ENCODE measurements at places on chromosomes 2 and 18.

DNA sequence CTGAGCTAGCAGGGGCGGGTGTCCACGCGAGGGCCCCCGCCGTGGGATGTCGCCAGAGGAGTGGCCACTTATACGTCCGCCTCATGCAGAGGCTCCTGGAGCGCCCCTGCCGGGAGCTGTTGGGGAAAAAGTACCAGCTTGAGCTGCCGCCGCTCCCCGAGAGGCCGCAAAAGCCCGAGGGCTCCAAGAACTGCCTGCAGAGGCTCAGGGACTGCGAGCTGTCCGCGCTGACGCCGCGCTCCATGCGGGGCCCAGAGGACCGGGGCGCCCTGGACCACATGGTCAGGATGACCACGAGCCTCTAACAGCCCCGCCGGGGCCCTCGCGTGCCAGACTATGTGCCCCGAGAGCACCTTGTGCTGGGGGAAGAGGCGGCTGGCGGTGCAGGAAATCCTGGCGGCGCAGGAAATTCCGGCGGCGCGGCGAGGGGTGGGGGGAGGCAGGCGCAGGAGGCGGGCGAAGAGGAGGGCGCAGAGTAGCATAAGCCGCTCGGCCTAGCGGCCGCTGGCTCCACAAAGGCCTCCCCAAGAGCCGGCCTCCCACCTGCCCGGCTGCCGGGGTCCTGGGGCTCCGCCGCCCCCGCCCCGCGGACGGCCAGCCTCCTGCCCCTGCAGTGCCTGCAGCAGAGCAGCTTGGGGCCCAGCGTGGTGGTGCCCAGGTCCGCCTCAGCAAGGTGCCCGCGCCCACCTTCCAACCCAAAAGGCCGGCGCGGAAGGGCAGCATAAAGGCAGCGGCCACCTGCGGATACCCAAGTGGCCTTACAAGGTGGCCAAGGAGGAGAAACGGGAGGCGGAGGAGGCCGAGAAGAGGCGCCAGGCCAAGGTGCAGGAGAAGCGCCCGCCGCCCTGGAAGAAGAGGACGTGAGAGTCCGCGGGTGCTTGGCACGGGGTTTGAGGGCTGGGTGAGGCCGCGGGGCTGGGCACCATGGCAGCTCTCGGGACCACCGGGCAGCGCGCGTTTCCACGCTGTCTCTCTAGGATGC is 42.1 kb upstream of the TRIM43B start:
- DNase-seq: peak; percentile 44

DNA sequence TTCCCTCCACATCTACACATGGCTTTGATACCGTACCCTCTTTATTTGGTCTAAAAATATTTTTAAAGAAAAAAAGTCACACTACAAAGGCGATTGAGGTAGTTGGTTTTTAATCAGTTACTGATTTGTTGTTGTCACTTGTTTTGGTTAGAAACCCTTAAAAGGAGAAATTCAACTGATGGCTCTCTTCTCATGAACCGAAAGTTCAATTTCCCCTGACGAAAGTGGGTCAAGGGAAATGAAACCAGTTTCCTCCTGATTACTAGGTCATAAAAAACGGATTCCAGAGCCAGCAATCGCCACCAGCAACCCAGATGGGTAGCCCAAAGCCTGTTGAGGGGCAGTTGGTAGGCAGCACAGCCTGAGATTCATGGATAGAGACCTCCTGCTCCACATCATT is 63.2 kb downstream of the DLGAP1 start:
- DNase-seq: no peak

- no peak for DNase-seq
Measured at GRCh38 chr2:216659276-216659675, 26.1 kb downstream of the IGFBP2 start.

DNA sequence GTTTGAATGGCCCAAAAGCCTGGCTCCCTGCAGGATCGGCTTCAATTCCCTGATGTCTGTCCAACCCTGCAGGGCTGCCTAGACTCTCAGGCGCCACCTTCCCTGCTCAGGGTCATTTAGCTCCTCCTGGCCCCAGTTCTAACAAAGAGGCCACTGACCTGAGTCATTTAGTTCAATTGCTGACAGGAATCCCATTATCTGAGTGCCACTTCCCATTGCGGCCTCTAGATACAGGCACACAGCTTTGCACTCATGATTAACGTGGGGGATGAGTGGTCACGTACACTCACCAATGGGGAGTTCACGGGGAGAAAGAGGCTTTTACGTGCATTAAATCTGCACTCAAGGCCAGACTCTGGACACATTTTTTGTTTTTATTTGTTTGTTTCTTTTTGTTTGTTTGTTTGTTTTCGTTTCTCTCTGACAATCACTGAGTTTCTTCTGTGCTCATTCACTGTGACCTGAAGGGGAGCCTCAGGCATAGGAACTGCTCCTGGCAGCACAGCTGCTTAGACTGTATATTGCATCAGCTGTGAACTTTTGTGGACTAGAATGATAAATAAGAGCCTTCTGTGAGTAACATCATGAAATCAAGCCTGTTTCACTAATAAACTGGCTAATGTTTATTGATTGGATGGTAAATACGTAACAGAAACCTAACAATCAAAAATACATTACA is 118.9 kb upstream of the CTNNA2 start:
- no peak for DNase-seq

DNA sequence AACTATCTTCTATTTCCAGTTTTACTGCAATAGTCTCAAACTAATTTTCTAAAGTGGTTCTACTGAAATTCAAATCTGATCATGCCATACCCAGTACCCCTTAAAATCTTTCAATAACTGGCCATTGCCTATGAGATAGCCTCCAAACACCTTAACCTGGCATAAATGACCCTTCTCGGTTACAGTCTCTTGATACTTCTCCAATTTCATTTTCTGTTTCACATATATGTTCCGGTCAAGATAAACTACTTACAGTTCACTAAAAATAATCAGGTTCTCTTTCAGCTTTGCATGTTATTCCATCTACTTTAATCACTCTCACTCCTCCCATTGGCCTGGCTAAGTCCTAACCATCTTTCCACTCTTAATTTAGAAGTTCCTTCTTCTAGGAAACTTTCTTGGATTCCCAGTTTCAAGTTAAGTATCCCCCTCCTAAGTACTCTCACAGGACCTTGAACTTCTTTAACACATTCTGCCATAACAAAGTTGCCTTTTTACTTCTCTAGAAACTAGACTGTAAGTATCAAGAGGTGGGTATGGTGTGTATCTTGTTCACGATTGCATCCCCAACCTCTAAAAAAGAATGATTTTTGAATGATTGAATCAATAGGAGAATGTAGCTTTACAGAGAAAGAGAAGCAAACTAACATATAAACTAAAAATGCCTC is 110.2 kb upstream of the RBBP8 start:
- no peak for DNase-seq

DNA sequence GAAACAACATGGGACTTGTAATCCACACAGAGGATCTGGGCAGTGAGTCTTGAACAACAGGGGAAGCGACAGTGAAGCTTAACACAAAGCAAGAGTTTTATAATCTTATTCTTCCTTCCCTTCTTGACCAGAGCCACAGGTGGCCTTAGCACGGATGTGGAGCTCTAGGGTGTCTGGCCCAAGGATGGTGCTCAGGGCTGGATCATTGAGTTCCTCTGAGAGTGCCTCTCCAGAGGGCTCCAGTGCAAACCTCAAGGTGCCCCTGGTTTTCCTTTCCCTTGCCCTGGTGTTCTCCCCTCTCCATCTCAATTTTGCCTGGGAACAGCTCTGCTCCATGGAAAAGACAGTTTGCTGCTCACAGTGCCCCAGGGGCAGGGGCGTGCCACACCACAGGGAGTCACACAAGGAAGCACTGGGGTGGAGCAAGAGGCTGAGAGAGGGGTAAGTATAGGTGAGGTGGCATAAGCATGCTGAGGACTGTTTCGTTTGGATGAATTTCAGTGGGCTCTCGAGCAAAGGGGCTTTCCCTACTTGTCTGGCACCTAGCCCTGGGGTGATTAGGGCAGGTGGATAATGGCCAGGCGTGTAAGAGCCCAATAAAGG is 88.6 kb upstream of the B3GNT7 start:
- DNase-seq: no peak

- DNase-seq: no peak
Measured at GRCh38 chr2:136359121-136359965, 241.4 kb upstream of the CXCR4 start.

- no peak for DNase-seq
Measured at GRCh38 chr2:111176867-111177266, 56.2 kb downstream of the BCL2L11 start.

- no peak for DNase-seq
Measured at GRCh38 chr18:53441761-53442414, 782.6 kb downstream of the MBD2 start.

Data from activated CD8-positive, alpha-beta memory T cell treated with anti-CD3 and anti-CD28 coated beads, Interleukin-2, amount 50 U/mL, for 4 hours (primary cell).